ENCODE measurements at places on chromosomes 1 and 21.

GRCh38 chr21:35252831-35253230 is 203.7 kb upstream of the RUNX1 start:
- no peak for DNase-seq

DNA sequence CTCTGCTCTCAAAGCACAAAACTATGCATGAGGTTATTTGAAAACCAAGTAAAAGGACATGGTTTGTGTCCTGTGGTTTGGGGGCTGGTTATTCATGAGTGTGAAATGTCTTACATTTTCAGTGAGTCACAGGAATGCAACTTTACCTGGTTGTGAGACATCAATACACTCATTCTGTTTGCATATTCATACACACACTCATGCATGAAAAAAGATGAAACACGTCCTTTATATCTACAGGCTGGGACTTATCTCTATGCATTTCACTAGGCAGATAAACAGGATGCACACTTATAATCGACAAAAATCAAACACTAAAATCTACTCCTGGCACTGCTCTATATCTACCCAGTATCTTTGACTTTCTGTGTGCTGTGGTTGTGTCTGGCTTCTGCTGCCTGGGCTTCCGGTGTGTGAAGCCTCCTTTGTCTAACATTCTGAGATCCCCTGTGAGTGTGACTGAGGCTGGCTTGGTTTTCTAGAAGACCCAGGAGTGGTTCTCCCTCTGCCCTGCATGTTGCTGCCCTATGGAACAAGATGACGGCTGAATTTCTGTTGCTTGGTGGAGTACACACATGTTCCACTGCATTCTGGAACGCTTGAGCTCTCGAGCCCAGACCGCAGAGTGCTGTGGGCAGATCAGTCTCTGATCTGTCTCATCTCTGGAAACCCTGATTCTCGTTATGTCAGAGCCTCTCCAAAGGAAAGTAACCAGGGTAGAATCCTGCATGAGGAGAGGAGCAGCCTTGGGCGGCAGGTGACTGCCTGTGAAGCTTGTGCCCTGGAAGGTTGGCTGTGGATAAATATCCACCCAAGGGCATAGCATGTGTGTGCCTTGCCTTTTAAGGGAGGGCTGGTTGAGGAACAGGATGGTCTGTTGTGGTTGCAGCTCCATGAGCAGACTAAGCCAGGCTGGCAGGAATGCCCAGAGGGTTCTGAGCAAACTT is 19.7 kb upstream of the FASLG start:
- peak; percentile 48 for DNase-seq

DNA sequence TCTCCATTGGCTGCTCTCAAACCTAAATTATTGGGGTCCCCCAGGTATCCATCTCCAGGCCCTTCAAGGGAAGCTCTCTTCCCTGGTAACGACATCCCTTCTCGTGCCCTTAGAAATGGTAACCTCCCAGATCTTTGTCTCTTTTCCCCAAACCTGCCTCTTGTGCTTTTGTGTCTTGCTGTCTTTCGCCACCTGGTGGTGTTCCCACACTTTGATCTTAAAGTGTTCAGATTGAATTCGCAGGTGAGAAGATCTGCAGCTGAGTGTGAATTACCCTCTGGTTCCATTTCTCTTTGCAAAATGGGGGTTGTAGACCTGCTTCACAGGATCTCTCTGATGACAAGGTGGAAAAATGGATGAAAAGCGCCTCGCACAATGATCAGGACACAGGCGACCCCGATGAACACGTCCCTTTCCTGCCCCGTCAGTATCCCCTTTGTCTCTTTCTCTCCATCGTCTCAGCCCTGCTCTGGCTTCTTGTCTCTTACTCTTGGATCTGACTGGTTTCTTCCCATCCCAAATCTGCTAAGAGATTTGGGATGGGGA is 53.1 kb downstream of the DOP1B start:
- no peak for DNase-seq

DNA sequence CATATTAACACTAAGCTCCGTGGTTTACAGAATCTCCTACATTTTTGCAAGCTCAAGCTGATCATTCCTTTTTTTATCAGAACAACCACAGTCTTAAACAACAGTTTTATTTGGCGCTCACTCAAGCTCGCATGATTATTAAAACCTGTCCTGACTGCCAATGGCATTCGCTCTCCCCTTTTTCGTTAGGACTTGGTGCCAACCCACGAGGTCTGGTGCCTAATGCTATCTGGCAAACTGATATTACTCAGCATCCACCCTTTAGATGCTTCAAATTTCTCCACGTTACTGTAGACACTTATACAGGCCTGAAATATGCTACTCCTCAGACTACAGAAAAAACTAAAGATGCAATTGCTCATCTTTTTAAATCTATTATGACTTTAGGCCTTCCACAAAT is 23.0 kb upstream of the ITLN1 start:
- no peak for DNase-seq

DNA sequence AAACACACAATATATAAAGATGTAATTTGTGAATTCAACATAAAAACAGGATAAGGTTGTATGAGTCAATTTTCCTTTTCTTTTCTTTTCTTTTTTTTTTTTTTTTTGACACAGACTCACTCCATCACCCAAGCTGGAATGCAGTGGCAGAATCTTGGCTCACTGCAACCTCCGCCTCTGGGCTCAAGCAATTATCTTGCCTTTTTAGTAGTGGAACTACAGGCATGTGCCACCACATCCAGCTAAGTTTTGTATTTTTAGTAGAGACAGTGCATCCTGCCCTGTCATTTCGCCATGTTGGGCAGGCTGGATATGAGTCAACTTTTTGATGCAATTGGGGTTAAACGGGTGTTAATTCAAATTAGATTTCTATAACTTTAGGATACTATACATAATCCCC is 10.3 kb upstream of the SPRR2B start:
- no peak for DNase-seq

DNA sequence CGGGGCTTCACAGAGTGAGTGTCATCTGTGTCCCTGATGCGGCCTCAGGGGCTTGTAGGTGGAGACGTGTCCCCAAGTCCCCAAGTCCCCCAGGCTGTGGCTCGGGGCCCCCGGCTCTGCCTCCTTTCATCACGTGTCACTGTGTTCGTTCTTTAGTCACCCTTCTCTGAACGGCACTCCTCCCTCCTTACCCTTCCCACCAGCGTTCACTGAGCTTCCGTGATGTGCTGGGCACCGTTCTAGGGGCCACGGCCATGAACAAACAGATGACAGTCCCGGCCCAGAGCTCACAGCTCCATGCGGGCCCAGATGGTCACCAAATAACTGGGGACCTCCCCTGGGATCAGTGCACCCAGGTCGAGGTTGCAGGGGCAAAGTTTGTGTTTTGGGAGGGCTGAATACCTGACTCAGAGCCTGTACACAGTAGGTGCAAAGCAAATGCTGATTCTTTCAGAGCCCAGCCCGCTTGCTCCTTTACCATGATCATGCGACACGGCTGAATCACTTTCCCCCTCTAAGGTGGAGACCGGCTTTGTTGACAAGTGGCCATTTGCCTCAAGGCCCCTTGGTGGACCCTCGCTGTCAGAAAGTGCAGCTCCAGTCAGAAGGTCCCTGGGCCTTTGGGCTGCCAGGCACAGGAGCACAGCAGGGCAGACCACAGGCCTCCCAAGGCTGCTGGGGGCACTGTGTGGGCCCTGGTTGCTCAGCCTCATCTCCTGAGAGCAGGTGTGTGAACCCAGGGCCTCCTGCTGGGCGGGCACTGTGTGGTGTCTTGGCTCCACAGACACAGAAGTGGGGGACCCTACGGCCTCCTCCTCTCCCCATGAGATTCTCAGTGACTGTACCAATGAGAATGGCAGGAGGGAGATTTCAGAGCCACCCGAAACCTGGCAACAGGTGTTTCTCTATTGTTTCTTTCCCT is 592.5 kb downstream of the PTPRU start:
- DNase-seq, result no peak

DNA sequence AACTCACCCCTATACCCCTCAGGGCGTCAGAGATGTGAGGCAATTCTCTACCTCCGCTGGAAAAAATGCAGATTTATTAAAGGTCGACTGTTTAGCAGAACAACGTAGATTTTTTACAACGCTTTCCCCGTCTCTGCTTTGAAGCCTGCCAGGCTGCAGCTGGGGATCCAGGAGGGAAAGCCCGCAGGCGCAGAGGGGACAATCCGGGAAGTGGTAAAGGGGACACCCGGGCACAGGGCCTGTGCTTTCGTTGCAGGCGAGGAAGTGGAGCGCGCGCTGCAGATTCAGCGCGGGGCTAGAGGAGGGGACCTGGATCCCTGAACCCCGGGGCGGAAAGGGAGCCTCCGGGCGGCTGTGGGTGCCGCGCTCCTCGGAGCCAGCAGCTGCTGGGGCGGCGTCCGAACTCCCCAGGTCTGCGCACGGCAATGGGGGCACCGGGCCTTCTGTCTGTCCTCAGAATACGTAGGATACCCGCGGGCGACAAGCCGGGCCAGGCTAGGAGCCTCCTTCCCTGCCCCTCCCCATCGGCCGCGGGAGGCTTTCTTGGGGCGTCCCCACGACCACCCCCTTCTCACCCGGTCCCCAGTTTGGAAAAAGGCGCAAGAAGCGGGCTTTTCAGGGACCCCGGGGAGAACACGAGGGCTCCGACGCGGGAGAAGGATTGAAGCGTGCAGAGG is 5.5 kb downstream of the SIM2 start:
- no peak for DNase-seq

DNA sequence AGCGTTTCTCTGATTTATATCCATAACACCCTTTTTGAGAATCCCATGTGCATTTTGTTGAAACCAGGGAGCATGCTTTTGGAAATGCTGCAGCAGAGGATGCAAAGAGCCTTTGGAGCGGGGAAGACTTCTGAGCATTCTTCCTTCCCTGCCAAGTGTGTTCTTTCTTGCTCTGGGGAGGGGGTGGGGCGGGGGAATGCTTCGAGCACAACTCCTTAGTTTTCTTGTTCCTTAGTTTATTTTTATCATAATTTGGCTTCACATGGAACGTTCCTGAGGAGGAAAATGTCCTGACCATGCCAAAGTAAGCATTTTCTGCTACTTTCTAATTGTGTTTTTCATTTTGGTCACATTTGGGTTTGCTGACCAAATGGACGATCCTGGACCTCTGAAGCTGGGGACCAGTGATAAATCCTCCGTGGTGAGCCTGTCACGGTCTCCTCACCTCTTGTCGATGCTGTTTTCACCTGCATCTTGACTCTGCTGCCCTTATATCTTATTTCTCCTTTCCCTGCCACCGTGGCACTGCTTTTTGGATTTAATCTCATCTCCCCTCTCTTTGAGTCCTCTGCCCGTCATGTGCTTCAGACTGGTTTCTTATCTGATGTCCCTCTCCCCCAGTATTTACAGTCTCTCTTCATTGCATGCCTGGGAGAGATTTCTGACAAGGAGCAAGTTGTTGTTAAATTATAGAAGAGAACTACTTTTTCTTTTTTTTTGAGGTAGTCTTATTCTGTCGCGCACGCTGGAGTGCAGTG is 2.4 kb downstream of the CTPS1 start:
- no peak for DNase-seq

GRCh38 chr1:32276032-32276782 is 15.7 kb upstream of the HDAC1 start:
- no peak for DNase-seq

GRCh38 chr1:94110946-94111740 is 9.8 kb downstream of the ABCA4 start:
- no peak for DNase-seq

GRCh38 chr1:195933835-195934234 is 674.4 kb downstream of the KCNT2 start:
- DNase-seq, result no peak

GRCh38 chr1:50693829-50694228 is 266.2 kb downstream of the FAF1 start:
- no peak for DNase-seq

DNA sequence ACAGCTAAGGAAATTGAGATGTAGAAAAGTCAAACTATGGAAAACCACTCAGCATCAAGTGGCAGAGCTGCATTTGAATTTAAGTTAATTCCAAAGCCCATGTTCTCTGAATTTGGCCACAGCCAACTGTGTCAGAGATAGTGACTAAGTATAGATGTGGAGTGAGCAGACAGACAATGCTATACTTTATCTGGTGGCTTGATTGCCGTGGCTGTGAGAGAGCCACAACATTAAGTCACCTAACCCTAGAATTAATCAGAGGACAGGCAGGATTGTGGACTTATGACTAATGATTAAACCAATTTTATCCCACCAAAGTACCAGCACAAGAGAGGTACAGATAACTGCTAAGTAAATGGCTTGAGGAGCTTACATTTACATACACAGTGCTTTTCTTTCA is 209.8 kb downstream of the TPR start:
- DNase-seq, result no peak

DNA sequence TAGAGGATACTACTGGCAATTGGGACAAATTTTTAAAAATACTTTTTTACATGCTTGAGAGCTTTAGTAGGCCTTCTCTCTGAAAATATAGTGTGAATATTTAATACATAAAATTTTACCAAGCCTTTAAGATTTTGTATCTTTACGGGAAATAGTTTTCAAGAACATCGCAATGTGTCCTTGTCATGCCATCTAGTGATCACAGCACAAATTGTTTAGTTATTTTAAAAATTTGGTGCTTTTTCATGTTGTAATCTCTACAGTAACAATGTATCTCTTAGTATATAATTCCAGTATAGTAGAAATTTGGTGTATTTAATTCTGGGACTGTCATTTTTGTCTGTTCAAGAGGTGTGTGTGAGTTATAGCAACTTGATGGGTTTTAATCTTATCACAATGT is 6.7 kb downstream of the CDC7 start:
- DNase-seq, result no peak

GRCh38 chr1:243903041-243903440 is 53.0 kb upstream of the AKT3 start:
- DNase-seq, result no peak

DNA sequence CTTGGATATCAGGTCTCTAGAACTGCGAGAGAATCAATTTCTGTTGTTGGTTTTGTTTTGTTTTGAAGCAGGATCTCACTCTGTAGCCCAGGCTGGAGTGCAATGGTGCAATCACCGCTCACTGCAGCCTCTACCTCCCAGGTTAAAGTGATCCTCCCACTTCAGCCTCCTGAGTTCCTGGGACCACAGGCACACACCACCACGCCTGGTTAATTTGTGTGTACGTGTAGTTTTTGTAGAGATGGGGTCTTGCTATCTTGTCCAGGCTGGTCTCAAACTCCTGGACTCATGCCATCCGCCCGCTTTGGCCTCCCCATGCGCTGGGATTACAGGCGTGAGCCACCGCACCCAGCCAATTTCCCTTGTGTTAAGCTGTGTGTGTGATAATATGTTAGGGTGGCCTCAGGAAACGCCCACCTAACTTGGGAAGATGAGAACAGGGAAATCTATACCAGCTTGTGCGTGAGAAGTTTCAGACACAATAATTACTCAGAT is 109.6 kb downstream of the SIK1 start:
- DNase-seq, result no peak

GRCh38 chr1:6599141-6599975 is 3.3 kb downstream of the KLHL21 start:
- no peak for DNase-seq

GRCh38 chr1:193406901-193407300 is 220.5 kb upstream of the B3GALT2 start:
- DNase-seq, result no peak

All from stimulated activated CD4-positive, alpha-beta T cell treated with anti-CD3 and anti-CD28 coated beads, Interleukin-1b, Interleukin-23, amount 100 ng/mL, for 1 hour (primary cell).